HFFc6 (cell line): ENCODE measurements at places on chromosomes 3 and 15. TPM values are rescaled to one million over a fixed set of nuclear protein-coding genes. Genes with fewer than 3 reads are reported as not detected.

Gene TM6SF1
- 0.45 TPM in 1 of 3 replicates, not detected in the others for total RNA-seq

Gene RETNLB
- not detected in 3 replicates for total RNA-seq

Gene TMEM207
- not detected in 3 replicates for total RNA-seq

Gene LIPC
- not detected in 3 replicates for total RNA-seq

Gene FGD5
- total RNA-seq: not detected in 2 replicates

Gene CKMT1A
- total RNA-seq: not detected in 3 replicates

Gene NME9
- total RNA-seq: not detected in 3 replicates

Gene PXK
- total RNA-seq: 15.2 to 21.6 TPM (median 16.3 TPM) in 3 replicates

Gene NR1I2
- not detected in 3 replicates for total RNA-seq

Gene SYNPR
- not detected in 3 replicates for total RNA-seq

- H3K36me3 ChIP-seq: no peaks in the 10 kb centered on the region
- H3K4me1 ChIP-seq: peaks cover 54% of the 10 kb centered on the region
- H3K27ac ChIP-seq: peak overlapping the region; percentile 61
- DNase-seq: peak; percentile 34
- H3K4me3 ChIP-seq: peak overlapping the region; percentile 8; the same call in 1 of the 2 replicates
- 0 out of 2 replicates have a peak, but pooled peaks cover 1% of the 10 kb centered on the region for H3K27me3 ChIP-seq
These were observed 49.9 kb upstream of the LMCD1 start for GRCh38 chr3:8451696-8452095.

GRCh38 chr15:40011303-40011702, 27.7 kb downstream of the SRP14 start:
- peaks cover 38% of the 10 kb centered on the region for H3K4me1 ChIP-seq
- no peak for DNase-seq
- H3K36me3 ChIP-seq: peaks cover 83% of the 10 kb centered on the region
- H3K4me3 ChIP-seq: no peak overlapping the region
- H3K27me3 ChIP-seq: no peaks in the 10 kb centered on the region; the same call in 1 of the 2 replicates

GRCh38 chr15:94769089-94769488, 537.7 kb downstream of the MCTP2 start:
- no peaks in the 10 kb centered on the region; the same call in 1 of the 2 replicates for H3K27me3 ChIP-seq
- H3K4me1 ChIP-seq: no peaks in the 10 kb centered on the region
- H3K36me3 ChIP-seq: 0 out of 2 replicates have a peak, but pooled peaks cover 3% of the 10 kb centered on the region

GRCh38 chr3:159739166-159739565, 249.5 kb upstream of the IL12A start:
- peaks cover 43% of the 10 kb centered on the region for H3K36me3 ChIP-seq
- DNase-seq: no peak
- H3K27me3 ChIP-seq: no peaks in the 10 kb centered on the region; the same call in 1 of the 2 replicates
- peaks cover 57% of the 10 kb centered on the region for H3K4me1 ChIP-seq
- H3K4me3 ChIP-seq: no peak overlapping the region

- H3K4me3 ChIP-seq: peak overlapping the region; percentile 51; the same call in 1 of the 2 replicates
- peaks cover 15% of the 10 kb centered on the region for H3K4me1 ChIP-seq
- peak overlapping the region; percentile 69 for H3K27ac ChIP-seq
- H3K36me3 ChIP-seq: no peaks in the 10 kb centered on the region
These were observed 106.0 kb downstream of the HMG20A start for GRCh38 chr15:77526595-77527163.

- H3K4me1 ChIP-seq: peaks cover 42% of the 10 kb centered on the region
- H3K27me3 ChIP-seq: no peaks in the 10 kb centered on the region; the same call in 1 of the 2 replicates
- no peak overlapping the region for H3K27ac ChIP-seq
These were observed 20.0 kb upstream of the TJP1 start for GRCh38 chr15:29842290-29842689.

DNA sequence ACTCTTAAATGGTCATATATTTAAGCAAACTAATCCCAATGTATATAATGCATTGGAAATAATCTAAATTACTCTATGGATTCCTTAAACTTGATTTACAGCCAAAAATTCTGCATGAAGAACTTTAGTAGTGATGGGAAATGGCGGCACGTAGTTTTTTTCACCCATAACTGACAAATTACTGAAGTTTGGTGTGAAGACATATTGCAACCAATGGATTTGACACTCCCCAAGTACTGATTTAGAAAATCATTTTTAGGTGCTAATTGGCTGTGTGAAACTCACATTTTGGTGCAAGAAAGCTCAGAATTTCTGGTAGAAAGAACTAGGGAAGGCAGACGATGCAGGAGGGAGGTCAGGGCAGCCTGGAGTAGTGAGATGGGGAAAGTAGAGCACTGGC, 19.3 kb upstream of the TMEM108 start:
- no peak overlapping the region for H3K27ac ChIP-seq
- DNase-seq: no peak
- no peaks in the 10 kb centered on the region for H3K27me3 ChIP-seq

GRCh38 chr15:84750583-84751092, 2.2 kb downstream of the ZNF592 start:
- peaks cover 13% of the 10 kb centered on the region; the same call in 1 of the 2 replicates for H3K36me3 ChIP-seq
- no peak for DNase-seq
- peak overlapping the region; percentile 51 for H3K27ac ChIP-seq
- H3K4me3 ChIP-seq: peak overlapping the region; percentile 98
- no peaks in the 10 kb centered on the region for H3K27me3 ChIP-seq
- H3K4me1 ChIP-seq: peaks cover 57% of the 10 kb centered on the region

- peak overlapping the region; percentile 98 for H3K27ac ChIP-seq
- H3K4me3 ChIP-seq: peak overlapping the region; percentile 75
- H3K36me3 ChIP-seq: no peaks in the 10 kb centered on the region
- H3K4me1 ChIP-seq: peaks cover 51% of the 10 kb centered on the region
These were observed 73.8 kb upstream of the HEG1 start for GRCh38 chr3:125129512-125129997.

DNA sequence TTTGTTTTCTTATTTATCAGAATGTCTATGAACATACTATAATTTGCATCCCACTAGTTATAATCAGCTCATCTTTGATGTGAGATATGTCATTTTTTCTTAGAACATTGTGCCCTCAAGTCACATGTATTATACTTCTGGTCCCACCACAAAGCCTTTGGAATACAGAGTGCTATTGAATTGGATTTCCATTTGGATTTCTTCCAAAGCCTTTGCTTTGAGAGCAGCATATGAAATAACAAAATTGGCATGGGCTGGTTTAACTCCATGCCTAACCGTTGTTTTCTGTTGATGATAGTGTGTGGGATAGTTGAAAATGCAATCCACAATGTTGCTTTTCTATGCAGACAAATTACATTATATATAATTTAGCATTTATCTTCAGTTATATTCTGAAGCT, 284.5 kb upstream of the PLSCR5 start:
- H3K4me3 ChIP-seq: no peak overlapping the region
- H3K27ac ChIP-seq: no peak overlapping the region
- H3K27me3 ChIP-seq: no peaks in the 10 kb centered on the region; the same call in 1 of the 2 replicates
- no peaks in the 10 kb centered on the region for H3K36me3 ChIP-seq
- no peak for DNase-seq

GRCh38 chr3:159260049-159260662, 458.3 kb downstream of the MFSD1 start:
- peaks cover 25% of the 10 kb centered on the region for H3K27me3 ChIP-seq
- peak; percentile 74 for DNase-seq
- H3K36me3 ChIP-seq: no peaks in the 10 kb centered on the region
- H3K27ac ChIP-seq: no peak overlapping the region
- no peak overlapping the region for H3K4me3 ChIP-seq

DNA sequence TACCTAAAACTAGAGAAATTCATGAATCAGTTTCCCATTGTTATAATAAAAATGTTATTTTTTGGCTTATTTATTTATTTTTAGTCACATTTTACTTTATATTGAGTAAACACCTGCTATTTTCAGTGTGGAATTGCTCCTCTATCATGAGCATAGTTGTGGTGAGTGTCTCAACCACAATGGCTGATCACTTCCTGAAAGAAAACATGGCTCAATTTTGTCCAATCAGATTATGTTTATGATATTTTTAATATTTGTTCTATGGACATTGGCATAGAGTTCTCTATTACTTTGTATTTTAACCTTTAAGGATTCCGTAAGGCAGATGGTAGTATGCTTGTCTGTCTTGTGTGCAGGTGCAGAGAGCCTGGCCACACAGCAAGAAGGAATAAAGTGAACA, 16.2 kb upstream of the GRM7 start:
- no peaks in the 10 kb centered on the region for H3K4me1 ChIP-seq
- no peak for DNase-seq
- H3K27me3 ChIP-seq: no peaks in the 10 kb centered on the region
- H3K4me3 ChIP-seq: no peak overlapping the region

GRCh38 chr3:87358066-87358465, 81.7 kb upstream of the POU1F1 start:
- H3K36me3 ChIP-seq: no peaks in the 10 kb centered on the region
- H3K4me1 ChIP-seq: peaks cover 16% of the 10 kb centered on the region; the same call in 1 of the 2 replicates
- no peak for DNase-seq
- no peak overlapping the region for H3K4me3 ChIP-seq

DNA sequence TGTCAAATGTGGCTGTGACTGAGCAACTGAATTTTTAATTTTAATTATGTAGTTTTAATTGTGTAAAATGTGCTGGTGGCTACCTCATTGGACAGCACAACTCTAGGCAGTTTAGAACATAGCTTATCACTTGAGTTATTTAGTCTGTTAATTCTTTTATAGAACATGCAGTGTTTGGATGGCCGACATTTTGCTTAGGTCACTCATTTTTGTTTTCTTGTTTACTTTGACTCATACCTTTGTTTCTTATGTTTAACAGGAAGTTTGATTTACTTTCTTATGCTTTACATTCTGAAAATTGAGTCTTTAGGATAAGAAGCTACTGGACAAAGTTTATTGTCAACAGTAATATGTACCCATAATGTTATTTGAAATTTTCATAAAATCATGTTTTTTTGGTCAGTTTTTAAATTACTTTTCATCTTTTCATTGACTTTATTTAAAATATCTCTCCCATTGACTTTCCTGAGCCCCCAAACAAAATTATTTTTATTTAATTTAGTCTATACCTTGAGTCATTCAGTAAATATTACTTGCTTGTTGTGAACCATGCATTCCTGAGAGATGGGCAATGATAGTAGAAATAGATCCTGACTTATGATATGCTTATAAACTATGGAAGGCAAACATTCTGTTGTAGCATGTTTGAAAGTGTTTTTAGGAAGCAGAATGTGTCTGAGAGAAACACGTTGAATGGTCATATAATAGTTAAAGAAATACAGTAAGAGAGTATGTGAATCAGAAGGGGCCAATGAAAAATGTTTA, 60.6 kb downstream of the TCF12 start:
- peaks cover 4% of the 10 kb centered on the region; the same call in 1 of the 2 replicates for H3K36me3 ChIP-seq
- no peaks in the 10 kb centered on the region for H3K27me3 ChIP-seq
- peaks cover 72% of the 10 kb centered on the region for H3K4me1 ChIP-seq
- peak; percentile 66 for DNase-seq
- H3K27ac ChIP-seq: peak overlapping the region; percentile 63

DNA sequence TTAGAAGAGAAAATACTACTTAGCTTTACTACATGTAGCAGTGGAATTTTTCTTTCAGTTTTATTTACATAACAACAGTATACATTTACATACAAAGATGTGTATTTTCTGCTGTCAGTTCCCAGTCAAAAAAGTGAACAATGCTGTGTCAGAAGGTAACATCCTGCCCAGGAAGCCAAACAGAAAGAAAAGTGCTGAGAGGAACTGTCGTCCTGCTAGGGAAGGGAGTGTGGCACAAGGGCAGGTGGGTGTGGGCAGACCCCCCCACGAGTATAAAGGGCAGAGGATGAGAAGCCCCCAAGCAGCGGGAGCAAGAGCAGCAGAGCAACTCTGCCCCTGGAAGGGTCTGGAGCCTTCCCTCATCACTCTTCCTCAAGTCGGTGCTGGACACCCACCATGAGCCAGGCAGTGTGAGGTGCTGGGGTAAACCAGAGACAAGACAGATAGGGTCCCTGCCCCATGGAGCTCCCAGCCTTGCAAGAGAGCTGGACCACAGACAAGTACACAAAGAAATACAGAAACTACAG, 39.7 kb downstream of the TBC1D2B start:
- no peak overlapping the region for H3K27ac ChIP-seq
- H3K4me3 ChIP-seq: no peak overlapping the region
- DNase-seq: no peak
- H3K36me3 ChIP-seq: peaks cover 29% of the 10 kb centered on the region
- peaks cover 3% of the 10 kb centered on the region for H3K27me3 ChIP-seq

GRCh38 chr3:145144361-145144760, 1016.6 kb downstream of the PLOD2 start:
- H3K27me3 ChIP-seq: no peaks in the 10 kb centered on the region
- H3K27ac ChIP-seq: no peak overlapping the region
- H3K4me1 ChIP-seq: no peaks in the 10 kb centered on the region
- no peaks in the 10 kb centered on the region for H3K36me3 ChIP-seq

DNA sequence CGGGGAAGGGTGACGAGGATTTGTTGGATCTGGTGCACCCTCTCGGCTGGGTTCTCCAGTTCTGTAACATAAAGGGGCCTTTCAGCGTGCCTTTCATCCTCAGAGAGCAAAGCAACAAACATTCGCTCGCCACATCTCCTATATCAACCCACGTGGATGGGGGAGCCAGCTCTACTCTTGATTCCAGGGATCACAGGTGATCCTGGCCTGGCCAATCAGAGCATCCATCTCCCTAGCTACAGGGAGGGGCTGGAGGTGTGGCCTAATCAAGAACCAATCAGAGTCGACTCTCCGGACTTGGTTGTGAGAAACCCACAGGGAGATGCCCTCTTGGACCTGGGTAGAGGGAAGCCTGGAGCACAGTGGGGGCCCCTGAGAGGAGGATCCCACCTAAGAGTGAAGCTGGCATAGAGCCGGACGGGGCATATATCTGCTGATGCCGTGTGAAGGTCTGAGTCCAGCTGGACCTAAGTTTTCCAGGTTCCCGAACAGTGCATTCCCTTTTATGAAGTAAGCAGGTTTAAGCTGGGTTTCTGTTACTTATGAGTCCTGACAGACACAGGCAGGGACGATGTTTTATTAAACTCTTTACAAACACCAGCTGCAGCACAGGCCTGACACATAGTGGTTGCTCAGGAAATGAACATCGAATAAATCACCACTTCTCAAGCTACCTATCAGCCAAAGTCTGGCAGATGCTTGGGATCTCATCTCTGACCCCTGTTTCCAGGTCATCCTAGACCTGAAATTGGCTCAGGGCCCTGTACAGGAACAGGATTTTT, 50.7 kb upstream of the RAD18 start:
- no peaks in the 10 kb centered on the region for H3K36me3 ChIP-seq
- H3K27me3 ChIP-seq: peaks cover 29% of the 10 kb centered on the region
- DNase-seq: peak; percentile 12
- H3K4me1 ChIP-seq: 0 out of 2 replicates have a peak, but pooled peaks cover under 1% of the 10 kb centered on the region
- no peak overlapping the region for H3K4me3 ChIP-seq

DNA sequence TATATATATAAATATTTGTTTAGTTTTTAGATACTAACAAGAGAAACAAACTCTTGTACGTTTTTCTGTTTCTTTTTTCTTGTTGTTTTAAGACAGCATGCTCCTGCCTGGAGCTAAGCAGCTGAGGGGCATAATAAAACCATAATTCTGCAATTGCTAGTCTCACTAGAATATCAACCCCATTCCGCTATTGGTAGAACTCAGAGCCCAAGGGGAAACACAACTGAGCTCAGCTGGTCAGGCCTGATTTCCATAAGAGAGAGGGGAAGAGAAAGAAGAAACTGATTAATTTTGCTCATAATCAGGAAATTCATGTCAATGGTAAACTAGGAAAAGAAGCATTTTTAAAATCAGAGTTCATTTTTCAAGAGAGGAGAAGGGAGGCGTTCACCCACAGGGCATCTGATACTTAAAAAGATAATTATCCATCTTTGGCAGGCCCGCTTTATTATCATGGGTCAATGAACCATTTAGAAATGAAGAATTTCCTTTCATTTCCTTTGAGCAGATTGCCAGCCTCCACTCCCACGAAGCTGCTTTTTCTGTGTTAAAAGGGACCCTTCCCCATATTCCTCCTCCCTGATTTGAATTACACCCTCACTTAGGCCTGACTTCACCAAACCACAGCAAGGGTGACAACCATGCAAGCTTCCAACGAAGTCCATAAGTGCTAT, 965.3 kb upstream of the CFAP20DC start:
- no peaks in the 10 kb centered on the region; the same call in 1 of the 2 replicates for H3K27me3 ChIP-seq
- no peaks in the 10 kb centered on the region for H3K36me3 ChIP-seq
- no peak overlapping the region for H3K27ac ChIP-seq
- no peak overlapping the region for H3K4me3 ChIP-seq

GRCh38 chr3:183515968-183516851, 39.3 kb downstream of the KLHL6 start:
- peaks cover 11% of the 10 kb centered on the region for H3K4me1 ChIP-seq
- H3K27me3 ChIP-seq: peaks cover 48% of the 10 kb centered on the region
- no peak overlapping the region for H3K27ac ChIP-seq
